Renal pelvis (tissue), 12 donors: ENCODE measurements at places on chromosomes 6 and 20. TPM values are rescaled to one million over a fixed set of nuclear protein-coding genes. Genes with fewer than 3 reads are reported as not detected.

DNA sequence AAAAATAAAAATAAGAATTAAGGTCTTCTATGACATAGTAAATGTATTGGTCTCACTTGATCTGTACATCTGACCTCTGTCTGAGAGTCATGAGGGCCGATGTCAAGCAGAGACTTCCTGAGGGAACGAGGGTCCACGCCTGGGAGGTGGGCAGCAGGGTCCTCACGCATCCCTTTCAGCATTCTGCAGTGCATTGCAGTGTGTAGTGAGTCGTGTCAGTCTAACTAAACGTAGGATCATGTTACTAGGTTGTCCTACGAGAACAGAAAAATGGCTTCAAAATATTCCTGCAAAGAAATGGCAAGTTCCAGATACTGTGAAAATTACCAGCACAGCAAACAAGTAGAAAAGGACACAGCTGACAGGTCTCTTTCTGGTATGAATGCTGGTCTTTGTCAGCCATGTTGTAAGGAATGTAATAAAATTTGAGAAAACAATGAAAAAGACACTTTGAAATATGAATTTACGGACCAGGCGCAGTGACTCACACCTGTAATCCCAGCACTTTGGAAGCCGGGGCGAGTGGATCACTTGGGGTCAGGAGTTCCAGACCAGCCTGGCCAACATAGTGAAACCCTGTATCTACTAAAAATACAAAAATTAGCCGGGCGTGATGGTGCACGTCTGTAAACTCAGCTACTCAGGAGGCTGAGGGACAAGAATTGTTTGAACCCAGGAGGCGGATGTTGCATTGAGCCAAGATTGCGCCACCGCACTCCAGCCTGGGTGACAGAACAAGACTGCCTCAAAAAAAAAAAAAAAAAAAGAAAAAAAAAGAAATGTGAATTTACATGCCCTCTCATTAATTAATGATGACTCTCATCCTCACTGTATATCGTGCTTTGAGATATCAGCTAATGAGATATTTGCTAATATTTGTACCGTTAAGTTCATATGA is 2.4 kb upstream of the AHCY start:
- no peak for DNase-seq

ARFGEF3 gene
- 5.7 TPM for polyA plus RNA-seq

DNA sequence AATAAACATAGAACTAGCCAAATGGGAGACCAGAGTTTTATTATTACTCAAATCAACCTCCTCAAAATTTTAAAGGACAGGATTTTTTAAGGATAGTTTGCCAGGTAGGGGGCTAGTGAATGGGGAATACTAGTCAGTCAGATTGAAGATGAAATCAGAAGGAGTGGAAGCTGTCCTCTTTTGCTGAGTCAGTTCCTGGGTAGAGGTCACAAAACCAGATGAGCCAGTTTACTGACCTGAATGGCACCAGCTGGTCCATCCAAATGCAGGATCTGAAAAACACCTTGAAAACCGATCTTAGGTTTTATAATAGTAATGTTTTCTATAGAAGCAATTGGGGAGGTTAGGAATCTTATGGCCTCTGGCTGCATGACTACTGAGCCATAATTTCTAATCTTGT is 558.2 kb downstream of the PKHD1 start:
- DNase-seq = no peak

GRCh38 chr6:116971959-116972358 is 94.9 kb downstream of the RFX6 start:
- DNase-seq = peak; percentile 30

DNA sequence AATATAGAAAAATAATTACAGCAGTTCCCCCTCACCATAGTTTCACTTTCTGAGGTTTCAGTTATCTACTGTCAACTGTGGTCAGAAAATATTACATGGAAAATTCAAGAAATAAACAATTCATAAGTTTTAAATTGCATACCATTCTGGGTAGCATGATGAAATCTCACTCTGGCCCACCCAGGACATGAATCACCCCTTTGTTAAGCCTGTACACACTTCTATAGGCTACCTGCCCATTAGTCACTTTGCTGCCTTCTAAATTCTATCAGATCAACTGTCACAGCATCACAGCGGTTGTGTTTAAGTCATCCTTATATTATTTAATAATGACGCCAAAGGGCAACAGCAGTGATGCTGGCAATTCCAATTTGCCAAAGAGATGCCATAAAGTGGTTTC is 140.3 kb upstream of the RUNX2 start:
- no peak for DNase-seq

TSHZ2 gene
- 12.5 TPM for polyA plus RNA-seq

ACTL10 gene
- polyA plus RNA-seq = 0.50 TPM

DNA sequence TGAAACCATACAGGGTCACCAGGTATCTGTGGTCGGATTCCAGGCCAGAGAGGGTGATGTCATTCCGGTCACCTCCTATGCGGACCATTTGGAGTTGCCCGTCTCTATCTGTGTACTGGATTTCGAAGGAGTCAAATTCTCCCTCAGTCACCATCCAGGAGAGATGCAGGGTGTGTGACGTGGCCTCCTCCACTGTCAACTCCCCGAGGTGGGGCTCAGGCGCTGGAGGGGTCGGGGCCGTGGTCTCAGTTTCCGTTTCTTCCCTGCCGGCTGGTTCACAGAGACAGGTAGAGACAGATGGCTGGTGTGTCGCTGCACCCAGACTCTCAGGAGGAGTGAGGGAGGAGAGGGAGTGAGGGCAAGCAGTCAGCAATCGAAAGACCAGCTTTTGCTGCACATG is 30.7 kb downstream of the CYP21A2 start:
- DNase-seq = no peak

DNA sequence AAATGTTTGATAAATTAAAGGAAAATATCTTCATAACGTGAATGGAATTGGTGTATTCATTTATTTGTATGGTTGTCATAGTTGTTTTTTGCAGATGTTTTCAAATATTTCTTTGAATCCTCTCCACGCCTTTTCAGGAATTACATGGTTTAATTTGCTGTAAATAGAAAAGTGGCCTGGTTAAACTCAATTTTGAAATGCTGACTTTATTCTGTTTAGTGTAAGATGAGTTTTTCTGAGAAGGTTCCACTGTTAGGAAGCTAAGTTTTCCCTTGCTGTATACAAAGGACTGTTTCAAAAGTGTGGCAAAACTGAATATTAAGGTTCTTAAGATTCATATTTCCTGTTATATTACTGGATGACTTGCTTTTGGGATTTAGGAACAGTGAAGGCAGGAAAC is 503 bp upstream of the ZC2HC1B start:
- no peak for DNase-seq

GRCh38 chr6:2029130-2029794 is 216.1 kb downstream of the GMDS start:
- no peak for DNase-seq

MROH8 gene
- 7.2 TPM for polyA plus RNA-seq

GRCh38 chr6:75020376-75020775 is 185.5 kb downstream of the COL12A1 start:
- no peak for DNase-seq

SCAF8 gene
- 53.5 TPM for polyA plus RNA-seq

SLC12A5 gene
- polyA plus RNA-seq = 2.3 TPM

DNA sequence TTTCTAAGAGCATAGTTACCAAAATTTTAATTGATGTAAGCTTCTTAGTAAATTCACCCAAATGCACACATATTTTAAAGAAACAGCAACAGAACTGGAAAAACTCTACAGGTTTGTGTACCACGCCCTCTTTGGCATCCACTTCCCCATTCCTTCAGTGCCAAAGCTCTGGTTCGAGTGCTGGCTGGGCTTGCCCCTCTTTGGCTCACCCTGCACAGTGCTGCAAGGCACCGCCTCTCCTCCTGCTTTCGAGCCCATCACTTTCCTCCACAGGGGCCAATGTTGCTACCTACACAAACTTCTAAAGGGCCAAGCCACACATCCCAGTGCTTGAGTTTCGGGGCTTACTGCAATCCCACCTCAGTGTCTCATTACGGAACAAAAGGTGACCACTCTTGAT is 9.6 kb downstream of the LRP11 start:
- no peak for DNase-seq
